ENCODE measurements at places on chromosomes 3 and 15. TPM values are rescaled to one million over a fixed set of nuclear protein-coding genes. Genes with fewer than 3 reads are reported as not detected.

DNA sequence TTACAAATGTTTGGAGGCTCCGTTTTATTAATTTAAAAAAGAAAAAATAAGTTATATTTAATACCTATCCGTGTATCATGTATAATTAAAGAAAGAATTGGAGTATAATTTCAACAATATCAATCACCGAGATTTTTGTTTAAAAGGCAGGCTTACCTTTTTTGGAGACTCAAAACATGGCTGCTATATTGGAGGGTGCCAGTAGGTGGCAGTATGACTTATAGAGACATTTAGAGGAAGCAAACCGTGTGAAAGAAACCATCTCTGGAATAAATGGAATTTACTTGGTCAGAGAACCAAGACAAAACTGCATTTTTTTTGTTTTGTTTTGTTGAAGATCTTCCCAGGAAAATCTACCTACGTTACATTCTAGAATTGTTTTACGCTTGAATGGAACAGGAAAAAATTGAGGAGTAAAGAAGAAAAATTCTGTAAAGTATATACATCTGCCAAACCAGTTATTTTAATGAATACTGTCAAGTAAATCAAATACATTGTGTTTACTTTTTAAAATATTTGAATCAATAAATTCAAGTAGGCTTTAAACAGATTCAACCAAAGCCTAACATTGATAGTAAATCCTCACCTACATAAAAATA is 802.6 kb upstream of the ALCAM start:
- DNase-seq = no peak

GRCh38 chr15:43541785-43542184 is 24.4 kb downstream of the MAP1A start:
- no peak for DNase-seq

DNA sequence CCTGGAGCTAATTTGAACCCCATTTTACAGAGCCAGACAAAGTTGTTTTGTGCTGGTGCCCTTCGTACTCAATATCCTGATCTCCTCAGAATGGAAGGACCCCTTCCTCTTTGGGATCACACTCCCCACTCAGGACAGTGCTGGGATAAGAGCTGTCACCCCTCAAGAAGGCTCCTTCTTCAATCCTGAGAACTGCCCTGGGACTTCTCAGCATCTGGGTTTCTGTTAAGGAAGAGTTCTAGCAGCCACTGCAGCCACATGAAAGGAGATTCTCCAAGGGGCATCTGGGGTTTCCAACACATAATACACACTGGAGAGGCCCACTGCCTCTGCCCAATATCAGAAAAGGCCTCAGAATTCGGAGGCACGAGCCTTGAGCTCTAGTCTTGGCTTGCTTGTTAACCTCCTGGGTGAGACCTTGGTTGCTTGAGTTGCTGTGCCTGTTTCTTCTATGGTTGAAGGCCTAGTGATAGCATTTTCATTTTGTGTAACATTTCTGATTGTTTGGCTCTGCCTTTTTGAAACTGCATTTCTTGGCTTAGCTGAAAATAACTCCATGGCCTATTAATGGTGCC is 78.8 kb upstream of the NMNAT3 start:
- no peak for DNase-seq

GRCh38 chr15:38885001-38885400 is 320.4 kb upstream of the RASGRP1 start:
- no peak for DNase-seq

Gene PTPRG
- total RNA-seq = 25.7 TPM

Gene GATA2
- total RNA-seq = 6.0 TPM

DNA sequence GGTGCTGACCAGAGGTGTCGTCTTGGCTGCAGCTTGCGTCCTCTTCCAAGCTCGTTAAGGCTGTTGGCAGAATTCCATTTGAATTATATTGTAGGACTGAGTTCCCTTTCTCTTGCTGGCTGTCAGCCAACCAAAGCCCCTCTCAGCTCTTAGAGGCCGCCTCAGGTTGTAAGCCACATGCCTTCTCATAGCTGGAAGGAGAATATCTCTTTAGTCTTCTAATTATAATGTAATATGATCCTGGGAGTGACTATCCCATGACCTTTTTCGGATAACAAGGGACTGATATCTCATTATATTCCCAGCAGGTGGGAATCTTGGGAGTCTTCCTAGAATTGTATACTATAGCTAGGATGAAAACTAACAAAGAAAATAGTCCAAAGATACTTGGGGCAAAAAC is 4.8 kb downstream of the SCG5 start:
- DNase-seq = no peak

Gene CHRM5
- not detected for total RNA-seq

Measured in kidney epithelial cell (primary cell).